CD4-positive, alpha-beta T cell treated with Interleukin-4 for 4 hours (primary cell): ENCODE measurements at places on chromosomes 3 and 15.

DNA sequence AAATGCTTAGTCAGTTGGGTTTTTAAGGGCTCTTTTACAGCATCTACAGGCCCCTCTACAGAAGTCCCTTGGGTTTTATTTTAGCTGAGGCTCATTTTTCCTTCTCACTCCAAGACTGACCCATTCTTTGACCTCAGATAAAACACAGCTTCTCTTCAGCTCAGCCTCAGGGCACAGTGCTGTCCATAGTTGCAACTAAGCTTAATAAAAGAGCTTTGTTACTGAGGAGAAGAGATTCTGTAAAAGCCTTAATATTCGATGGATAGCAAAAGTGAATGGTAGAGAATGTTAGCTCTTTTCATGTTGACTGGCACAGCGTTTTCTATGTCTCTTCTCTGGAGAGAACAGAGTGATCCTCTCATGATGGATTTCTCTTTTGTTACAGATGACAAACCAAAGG, 277.9 kb downstream of the BBX start:
- no peak for DNase-seq

DNA sequence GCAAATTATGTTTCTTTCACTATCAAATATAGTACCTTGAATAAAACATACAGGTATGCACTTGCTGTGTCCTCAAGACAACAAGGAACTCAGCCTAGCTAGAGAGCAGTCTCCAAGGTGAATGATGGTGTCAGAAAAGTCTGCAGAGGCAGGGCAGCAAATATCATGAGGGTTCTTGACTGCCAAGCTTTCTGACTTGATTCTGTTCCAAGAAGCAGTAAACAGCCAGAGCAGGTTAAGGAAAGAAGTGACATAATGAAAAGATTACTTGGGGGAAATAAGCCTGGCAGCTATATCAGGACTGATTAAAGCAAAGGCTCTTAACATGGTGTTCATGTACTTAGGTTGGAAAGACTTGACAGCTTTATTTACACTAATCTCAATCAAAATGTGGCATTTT, 192.2 kb upstream of the GADL1 start:
- no peak for DNase-seq

DNA sequence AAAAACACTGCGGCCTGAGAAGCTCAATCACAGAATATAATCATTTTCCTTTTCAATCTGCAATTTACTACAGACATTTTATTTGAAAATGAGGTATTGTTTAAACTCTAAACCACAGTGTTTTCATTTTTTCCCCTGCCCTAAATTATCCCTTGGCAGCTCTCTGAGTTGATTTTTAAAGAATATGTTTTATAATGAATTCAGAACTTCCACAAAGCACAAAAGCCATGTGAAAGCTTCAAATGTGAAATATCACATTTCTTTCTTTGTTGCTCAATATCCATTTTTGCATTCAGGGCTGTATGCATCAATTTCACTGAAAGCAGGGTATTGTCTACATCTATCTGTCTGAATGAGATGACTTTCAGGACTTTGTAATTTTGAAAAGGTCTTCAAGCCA, 813.6 kb upstream of the ALCAM start:
- DNase-seq, result no peak

- DNase-seq, result no peak
Observed at GRCh38 chr3:62109534-62109933, 263.8 kb downstream of the FEZF2 start.

GRCh38 chr15:85026304-85027032, 44.8 kb downstream of the PDE8A start:
- no peak for DNase-seq

- no peak for DNase-seq
Observed at GRCh38 chr3:133860519-133860918, 35.2 kb downstream of the RAB6B start.

DNA sequence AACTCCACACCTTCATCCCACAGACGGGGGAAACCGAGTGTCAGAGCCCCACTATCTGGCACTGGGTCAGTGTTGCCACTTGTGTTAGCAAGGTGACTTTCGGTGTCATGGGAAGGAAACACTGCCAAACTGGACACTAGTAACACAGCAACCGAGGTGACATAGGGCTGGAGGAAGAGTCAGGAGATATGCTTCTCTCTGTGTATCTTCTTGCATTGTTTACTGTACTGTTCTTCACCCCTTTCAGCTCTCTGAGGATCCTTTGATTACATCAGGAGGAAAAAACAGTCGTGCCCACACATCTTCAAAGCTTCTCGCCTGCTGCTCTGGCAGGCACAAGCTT, 109.4 kb upstream of the RAD18 start:
- DNase-seq, result no peak

- DNase-seq, result peak; percentile 48
Observed at GRCh38 chr3:32420126-32421038, 28.7 kb downstream of the CMTM7 start.

- no peak for DNase-seq
Observed at GRCh38 chr3:63927422-63928280, 15.5 kb upstream of the SCAANT1 start.

GRCh38 chr3:140922634-140923033, 19.0 kb upstream of the SLC25A36 start:
- DNase-seq, result peak; percentile 11

DNA sequence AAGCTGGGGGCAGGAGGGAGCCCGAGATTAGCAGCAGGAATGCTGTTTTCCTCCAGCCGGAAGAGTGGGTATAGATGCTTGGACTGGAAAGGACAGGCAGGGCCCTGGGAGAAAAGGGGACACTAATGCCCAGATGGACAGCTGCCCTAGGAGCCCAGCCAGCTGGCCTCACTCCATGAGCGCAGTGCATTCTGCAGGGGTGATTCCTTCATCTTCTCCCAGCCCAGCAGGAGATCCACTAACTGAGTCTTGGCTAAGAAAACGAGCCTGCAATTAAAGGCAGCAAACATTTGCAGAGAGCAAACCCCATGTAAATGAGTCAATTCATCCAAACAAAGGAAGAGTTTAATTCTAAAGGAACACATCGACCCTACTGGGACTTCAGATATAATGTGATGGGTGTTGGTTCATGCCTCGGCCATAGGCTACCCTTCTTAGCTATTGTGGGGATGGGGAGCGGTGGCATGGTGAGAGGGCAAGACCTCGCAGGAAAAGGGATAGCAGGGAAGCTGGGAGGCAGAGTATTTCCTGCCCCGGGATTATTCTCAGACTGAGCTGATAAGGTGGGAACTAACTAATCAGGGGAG, 13.3 kb upstream of the MINAR1 start:
- DNase-seq, result no peak

GRCh38 chr15:91342097-91342496, 242.0 kb downstream of the SV2B start:
- no peak for DNase-seq

DNA sequence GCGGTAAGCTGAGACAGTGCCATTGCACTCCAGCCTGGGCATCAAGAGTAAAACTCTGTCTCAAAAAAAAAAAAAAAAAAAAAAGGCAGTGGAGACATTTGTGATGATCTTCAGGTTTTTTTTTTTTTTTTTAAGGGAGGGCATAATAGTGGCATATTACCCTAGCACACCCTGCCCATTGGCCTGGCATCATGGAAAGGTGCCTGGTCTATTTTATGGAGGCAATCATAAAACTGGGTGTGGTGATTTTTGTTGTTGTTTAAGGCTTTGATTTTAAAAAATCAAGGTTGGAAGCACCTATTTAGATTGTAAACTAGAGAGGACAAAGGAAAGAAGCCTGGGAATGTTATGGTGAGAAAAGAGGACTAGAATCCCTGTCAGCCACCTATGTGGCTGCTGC, 6.0 kb downstream of the IQGAP1 start:
- no peak for DNase-seq

GRCh38 chr15:31268108-31268501, 58.5 kb upstream of the KLF13 start:
- no peak for DNase-seq

- no peak for DNase-seq
Observed at GRCh38 chr3:32406486-32407408, 15.1 kb downstream of the CMTM7 start.

GRCh38 chr15:100759698-100760356, 119.8 kb upstream of the ALDH1A3 start:
- DNase-seq, result no peak

DNA sequence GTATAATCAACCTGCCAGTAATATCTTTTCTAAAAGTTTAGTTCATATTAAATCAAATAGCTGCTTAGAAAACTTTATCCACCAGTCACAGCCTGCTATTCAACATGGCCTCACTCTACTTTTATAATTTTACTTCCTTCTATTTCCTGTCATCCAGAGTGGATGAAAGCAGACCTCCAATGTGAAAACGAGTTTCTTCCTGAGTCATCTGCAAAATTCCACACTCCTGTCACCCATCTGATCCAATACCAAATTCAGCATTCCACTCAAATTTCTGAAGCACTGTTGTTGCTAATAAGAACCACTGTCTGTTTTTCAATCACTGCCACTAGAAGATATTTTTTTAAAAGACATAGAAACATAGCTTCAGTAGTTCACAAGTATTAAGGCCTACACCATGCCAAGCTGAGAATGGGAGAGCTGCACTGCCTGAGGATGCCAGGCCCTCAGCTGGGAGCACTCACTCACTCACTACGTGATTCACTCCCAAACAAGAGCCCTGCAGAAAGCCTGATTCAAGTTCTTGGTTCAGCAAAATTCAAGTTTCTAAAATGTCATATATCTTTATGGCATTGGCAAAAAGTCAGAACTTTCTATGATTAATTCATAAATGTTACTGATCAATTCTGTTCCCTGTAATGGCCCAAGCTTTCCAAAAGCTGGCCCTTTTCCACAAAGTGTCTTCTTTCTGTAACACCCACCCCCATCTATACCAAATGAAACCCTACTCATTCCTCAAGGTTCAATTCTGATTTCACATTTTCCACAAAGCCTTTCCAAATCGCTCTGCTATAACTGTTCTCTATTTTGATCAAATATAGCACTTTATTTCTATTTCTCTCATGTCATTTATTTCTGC, 82.9 kb downstream of the FSIP1 start:
- DNase-seq, result no peak

DNA sequence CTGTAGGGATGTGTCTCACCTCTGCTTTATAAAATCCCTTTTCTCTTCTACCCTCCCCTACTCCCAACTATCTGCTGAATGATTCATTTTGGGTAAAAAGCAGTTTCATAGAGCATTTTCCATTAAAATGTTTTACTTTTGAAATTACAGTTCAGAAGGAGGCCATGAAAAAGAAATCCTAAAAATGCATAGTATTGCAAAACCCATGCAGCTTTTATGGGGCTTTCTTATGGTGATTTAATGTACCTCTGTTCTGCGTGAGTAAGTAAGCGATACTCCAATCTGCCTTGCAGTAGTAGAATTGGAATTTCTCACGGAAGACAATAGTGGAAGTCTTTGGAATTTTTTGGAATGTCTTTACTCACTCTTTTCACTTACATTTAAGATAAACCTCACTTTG, 111.9 kb downstream of the ARPP21 start:
- no peak for DNase-seq

DNA sequence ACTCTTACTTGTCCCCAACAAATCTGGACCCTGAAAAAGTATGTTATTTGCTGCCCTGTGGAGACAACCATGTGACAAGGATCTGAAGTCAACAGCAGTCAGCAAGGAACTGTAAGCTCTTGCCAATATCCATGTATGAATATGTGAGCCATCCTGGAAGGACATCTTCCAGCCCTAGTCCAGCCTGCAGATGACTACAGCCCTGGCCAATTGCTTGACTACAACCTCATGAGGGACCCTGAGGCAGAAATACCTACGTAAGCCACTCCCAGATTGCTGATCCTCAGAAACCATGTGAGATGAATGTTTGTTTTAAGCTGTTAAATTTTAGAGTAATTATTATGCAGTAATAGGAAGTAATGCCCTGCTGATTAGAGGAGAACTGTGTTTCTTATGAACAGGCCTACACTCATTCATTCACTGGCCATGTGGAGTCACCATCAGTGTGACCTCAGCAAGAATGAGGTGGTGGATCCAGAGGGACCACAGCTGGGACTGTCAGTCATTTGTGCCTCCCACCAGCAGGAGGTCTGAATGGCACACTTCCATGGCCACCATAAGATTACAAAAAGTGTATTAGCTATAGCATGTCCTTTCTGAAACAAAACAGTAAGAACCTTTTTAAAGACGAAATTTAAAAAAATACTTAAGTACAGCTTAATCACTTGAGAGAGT, 92.6 kb downstream of the TFDP2 start:
- DNase-seq, result no peak

- no peak for DNase-seq
Observed at GRCh38 chr3:192168202-192168601, 559.1 kb downstream of the FGF12 start.

DNA sequence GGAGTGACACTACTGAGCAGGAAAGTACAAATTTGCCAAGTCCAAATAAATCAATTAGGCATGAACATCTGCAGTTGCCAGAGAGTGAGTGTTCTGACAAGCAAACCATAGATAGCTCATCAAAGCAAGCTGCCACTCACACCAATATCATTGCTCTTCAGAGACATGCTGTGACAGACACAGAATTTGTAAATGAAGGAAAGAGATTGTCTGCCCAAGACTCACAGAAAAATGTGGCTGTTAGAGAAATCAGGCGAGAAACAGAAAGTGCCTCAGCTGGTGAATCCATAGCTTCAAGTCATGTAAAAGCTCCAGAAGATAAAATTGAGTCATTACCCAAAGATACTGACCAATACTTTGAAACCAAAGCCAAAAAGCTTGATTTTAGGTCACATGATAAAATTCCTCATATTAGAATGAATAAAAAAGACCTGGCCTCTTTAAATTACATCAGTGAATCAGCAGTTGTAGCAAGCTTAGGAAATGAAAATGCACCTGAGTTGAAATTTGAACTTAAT, 50.8 kb downstream of the CRYBG3 start:
- no peak for DNase-seq

DNA sequence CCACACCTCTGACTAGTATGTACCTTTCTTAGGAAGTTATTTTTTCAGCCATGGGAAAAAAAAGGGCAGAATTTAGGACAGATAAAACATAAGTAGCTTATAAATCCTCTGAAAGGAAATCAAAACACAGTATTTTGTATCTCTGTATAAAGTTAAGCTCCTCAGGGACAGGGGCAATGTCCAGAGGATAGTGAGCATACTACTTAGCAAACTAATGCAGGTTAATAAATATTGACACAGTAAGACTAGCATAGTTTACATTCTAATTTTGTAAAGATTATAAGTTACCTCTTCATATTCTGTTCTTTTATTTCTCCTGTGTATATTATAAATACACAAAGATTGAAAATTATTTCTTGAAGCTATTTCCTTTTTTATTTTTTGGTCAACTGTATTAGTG, 2.1 kb downstream of the UBE3A start:
- DNase-seq, result no peak

GRCh38 chr3:31391150-31391549, 141.6 kb upstream of the STT3B start:
- DNase-seq, result no peak
